ENCODE measurements at places on chromosomes 7 and 10.

- DNase-seq, result no peak
Observed at GRCh38 chr10:44240584-44241205, 144.2 kb downstream of the CXCL12 start.

DNA sequence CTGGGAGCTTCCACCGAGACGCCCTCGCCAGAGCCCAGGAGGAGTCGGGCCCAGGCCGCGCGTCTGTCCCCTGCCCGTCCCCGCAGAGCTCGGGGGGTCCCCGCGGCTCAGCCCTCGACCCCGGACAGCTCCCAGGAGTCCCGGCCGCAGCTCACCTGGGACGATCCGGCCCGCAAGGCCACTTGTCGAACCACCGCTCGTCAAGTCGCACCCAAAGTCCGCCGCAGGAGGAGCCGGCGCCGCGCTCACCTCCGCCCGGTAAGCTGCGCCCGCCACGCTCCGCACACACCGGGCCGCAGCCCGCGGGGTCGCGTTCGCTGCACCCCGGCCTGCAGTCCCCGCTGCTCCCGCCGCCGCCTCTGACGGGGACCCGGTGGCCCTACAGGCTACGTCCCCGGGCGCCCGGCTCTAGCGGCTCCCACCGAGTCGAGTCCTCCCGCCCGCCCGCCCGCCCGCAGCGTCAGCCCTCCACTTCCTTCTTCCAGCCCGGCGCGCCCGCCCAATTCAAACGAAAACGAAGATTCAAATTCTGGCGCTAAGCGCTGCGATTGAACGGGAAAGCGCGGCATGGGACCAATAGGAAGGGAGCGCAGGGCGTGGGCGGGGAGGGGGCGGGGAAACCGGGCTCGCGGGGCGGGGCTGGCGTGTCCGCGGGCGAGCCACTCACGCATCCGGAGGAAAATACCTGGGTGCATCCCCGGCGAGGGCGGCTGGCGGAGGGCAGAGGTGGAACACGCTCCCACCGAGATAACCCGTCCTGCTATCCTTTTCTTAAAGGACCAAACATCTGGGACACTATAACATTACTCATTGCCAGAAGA is at the start of gene MKI67:
MKI67 (minus strand) TSS at position 480 of the 821 bp plus-strand sequence. CDS start 756 bp downstream, outside the sequence.
- DNase-seq, result peak; percentile 98

DNA sequence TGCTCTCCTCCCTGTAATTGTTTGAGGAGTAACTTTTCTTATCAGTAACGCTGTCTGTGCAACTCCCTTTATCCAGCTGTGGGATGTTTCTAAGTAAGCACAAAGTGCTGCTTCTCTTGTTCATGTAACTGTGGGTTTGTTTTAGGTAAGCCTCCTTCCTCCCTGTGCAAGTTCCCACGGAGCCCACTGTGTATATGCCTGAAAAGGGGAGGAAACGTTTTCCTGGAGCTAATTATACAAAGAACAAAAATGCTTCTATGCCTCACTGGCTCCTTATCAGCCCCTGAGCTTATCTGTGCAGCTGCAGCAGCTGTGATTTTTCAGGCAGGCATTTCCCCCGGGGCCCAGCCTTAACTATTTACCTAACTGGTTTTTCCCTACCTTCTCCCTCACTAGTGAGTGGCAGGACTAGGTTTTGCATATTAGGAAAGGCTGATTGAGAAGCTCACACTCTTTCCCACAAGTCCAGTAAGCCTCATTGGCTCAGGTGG is 593.4 kb upstream of the GHITM start:
- DNase-seq, result no peak

DNA sequence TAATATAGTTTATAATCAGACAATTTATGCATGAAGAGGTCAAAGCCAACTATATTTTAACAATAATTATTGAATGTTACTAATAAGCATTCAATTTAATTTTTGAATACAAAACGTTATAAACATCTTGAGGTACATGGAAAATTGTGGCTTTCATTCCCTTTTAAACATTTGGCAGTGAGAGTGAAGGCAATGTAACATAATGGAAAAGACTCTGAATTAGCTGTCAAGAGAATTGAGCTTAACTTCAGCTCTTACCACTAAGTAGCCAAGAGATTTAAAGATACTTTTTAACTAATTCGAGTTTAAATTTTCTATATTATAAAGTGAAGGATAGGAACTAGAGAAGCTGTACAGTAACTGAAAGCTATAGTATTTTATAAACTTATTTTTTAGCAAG is 98.6 kb downstream of the SEMA3A start:
- DNase-seq, result no peak

DNA sequence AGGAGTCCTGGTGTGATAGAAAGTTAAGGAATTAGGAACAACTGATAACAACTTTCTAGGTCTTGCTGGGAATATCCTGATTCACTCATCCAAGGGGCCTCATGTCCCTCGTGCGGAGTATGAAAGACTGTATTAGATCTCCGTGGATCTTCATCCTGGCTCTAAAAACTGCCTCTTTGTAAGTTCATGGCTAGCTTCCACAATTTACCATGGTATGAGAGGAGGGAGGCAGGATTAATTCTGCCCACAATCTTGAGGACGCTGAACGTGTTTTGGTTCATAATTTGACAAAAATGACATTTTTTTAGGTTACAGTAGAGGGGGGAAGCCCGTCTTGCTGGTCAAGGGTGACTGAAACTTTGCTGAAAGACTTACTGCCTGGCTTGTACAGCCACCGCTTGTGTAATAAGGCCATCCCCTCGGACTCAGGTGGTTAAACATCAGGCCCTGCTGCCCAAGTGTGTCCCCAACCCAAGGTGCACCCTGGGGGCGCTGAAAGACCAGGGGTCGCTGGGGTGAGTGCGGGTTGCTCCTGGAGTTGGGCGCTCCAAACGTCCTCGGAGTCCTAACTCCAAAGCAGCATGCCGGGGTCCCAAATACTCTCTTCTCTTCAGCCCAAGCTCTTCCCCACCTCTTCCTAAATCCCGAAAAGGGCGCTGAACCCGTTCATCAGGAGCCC is 733 bp downstream of the HIBADH start:
- peak; percentile 23 for DNase-seq

- no peak for DNase-seq
Observed at GRCh38 chr7:24701261-24702235, 55.7 kb downstream of the GSDME start.

GRCh38 chr7:74003621-74004020 is 24.4 kb upstream of the ELN start:
- DNase-seq, result peak; percentile 21

- no peak for DNase-seq
Observed at GRCh38 chr10:90480466-90480865, 377.4 kb downstream of the HTR7 start.

DNA sequence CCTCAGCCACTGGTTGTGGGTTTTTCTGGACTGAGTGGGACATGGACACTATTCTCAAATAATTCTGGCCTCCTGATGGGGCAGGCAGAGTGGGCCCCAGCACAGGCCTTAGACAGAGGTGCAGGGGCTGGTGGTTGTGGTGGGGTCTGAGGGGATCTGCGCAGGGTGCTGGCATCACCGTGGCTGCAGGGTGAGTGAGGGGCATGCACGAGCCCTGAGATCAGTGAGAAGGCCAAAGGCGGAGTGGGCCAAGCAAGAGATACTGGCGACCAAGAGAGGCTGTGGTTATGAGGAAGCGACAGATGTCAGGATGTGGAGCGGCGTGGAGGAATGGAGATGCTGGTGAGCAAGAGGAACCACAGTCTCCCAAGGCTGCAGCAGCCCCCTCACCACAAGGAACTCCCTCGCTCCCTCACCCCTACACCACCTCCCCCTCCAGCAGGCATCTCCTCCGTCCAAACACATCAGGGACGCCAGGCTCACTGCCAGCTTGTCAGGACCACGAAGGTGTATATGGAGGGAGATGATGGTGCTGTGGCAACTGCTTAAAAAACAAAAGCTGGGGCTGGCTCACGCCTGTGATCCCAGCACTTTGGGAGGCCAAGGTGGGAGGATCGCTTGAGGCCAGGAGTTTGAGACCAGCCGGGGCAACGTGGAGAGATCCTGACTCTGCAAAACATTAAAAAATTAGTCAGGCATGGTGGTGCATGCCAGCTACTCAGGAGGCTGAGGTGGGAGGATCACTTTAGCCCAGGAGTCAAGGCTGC is 9.6 kb downstream of the PRF1 start:
- DNase-seq, result peak; percentile 7

GRCh38 chr7:68679459-68680234 is 918.6 kb upstream of the AUTS2 start:
- DNase-seq, result no peak

GRCh38 chr7:5488286-5488878 is 64.7 kb upstream of the TNRC18 start:
- no peak for DNase-seq

- peak; percentile 53 for DNase-seq
Observed at GRCh38 chr10:32379318-32379949, 32.5 kb upstream of the EPC1 start.

GRCh38 chr10:92387289-92387940 is 96.4 kb downstream of the MARCHF5 start:
- DNase-seq, result peak; percentile 33

DNA sequence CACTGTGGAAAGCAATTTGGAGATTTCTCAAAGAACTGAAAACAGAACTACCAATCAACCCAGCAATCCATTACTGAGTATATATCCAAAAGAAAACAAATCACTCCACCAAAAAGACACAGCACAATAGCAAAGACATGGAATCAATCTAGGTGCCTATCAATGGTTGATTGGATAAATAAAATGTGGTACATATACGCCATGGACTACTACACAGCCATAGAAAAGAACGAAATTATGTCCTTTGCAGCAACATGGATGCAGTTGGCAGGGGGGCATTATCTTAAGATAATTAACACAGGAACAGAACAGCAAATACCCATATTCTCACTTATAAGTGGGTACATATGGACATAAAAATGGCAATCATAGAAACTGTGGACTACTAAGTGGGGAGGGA is 35.4 kb upstream of the WNT8B start:
- DNase-seq, result no peak

DNA sequence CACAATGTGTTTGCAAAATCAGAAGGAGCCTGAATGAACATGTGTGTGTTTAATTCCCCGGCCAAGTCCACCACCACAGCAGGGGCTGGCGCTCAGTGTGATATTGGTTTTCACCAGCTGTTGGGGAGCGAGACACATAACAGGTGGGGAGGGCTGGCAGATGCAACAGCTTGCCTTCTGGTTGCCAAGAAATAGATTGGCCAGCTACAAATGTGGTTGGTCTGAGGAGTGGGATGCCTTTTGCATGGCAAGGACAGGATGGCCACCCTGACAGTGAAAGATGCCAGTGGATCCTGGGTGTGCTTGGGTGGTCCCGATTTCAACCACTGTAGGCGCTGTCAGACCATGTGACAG is 292.5 kb upstream of the FZD8 start:
- DNase-seq, result no peak

DNA sequence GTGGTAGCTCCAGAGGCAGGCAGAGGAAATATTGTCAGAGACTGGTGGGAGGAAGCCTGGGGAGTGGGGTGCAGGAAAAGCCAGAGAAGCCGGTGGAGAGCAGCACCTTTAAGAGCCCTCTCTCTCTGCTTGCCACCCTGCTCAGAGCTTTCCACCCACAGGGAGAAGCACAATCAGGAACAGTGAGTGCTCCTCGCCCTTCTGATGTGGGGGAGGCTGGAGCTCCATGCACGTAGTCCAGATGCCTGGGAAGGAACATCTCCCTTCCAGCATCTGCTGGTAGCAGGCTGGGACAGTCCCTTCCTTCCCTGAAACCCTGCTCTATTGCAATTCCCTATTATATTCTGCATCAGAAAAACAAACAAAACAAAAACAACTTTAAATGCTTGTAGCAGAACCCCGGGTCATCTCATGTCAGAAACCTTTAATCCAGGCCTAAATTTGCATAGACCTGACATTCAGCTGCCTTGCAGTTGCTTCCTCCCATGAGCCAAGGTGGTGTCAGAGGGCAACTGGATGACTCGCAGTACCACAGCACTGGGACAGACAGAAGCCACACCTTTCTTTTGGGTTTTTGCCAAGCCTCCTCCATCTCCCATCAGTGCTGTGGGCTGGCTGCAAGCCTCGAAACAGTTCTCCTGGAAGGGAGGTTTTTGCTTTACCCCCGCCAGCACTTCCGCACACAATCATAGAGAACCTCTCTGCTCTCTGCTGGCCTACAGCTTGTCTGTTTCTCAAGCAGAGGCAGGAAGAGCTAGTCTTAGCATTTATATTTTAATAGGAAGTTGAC is 13.1 kb downstream of the AVPI1 start:
- DNase-seq, result peak; percentile 42

DNA sequence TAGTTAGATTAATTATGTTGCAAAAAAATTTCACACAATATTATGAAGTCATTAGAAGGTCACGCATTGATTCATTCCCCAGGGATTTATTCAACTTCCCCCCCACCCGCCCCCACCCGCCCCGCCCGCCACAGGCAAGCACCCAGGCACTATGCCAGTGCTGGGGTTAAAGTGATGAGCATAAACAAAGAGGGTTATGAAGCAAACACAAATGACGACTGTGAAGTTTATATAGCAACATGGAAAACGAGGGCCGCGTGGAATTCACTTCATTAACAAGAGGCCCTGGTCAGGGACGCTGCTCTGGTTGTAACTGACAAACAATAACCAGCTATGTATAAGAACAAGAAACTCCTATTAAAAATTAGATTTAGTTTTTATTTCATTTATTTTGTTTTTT is 656.5 kb upstream of the COBL start:
- DNase-seq, result no peak

- peak; percentile 91 for DNase-seq
Observed at GRCh38 chr7:6256677-6257535, 15.5 kb downstream of the CYTH3 start.

GRCh38 chr7:15703732-15704131 is 17.2 kb upstream of the MEOX2 start:
- no peak for DNase-seq
